ENCODE measurements at places on chromosomes 16 and 17.

DNA sequence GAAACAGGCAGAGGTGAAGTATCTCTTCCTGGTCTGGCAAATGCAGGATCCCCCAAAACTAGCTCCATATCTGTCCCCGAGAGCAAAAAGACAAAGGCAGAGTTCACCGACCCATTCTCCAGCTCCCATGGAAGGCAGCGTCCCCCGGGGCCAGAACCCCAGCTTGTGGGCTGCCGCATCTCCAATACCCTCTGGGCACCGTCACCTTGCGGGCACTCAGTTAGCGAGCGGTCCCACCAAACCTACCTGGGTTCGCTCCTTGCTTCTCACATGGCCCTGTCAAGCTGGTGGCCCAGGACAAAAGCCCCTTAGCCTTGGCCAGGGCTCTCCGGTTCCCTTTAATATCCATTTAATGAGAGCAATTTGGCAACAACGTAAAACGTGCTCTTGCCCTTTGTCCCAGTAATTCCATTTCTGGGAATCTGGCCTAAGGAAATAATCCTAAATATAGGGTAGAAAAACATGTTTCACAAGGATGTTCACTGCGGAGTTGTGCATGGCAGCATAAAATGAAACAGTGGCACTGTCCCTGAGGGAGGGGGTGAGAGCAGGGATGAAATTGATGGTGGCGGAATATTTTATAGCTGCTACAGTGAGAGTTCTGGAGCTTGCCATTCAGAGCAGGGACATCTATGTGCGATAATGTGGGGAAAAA is 157.1 kb downstream of the CMIP start:
- DNase-seq: no peak

DNA sequence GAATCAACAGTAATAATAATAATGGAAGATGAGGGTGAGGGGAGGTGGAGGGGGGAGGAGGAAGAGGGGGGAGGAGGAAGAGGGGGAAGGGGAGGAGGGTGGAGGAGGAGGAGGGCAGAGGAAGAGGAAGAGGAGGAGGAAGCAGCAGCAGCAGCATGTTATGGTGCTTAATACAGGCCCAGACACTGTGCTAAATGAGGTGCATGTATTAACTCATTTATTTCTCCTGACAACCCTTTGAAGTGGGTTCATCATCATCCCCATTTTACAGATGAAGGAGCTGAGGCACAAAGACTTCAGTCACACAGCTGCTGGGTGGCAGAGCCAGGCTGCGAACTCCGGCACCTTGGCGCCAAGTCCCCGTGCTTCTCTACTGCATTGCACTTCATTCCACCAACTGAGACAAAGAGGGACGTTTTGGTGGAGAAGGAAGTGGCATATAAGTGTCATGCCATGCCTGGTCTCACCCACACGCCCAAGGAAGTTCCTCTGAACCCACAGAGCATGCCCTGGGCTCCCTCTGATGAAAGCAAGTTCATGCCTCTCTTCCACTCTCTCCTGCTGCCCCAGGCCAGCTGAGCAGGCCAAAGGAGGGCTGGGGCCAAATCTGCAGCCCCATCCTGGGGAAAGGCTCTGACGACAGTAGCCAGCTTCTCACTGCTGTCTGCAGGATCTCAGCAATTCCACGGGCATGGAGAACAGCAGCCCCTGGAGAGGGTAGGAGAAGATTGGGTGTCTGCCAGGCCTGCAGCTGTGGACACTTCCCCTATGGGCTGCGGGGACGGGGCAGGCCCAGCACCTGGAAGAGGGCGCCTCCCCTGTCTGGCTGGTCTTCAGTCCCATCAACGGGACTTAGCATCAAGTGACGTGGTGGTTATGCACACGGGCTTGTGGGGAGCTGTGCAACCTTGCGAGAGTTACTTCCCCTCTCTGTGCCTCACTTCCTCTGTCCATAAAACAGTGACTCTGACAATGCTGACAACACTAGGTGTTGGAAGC is 21.8 kb downstream of the XYLT1 start:
- no peak for DNase-seq

GRCh38 chr17:83058266-83058798 is 21.1 kb upstream of the METRNL start:
- no peak for DNase-seq

GRCh38 chr17:79617304-79617703 is 6.5 kb upstream of the RBFOX3 start:
- DNase-seq: no peak

DNA sequence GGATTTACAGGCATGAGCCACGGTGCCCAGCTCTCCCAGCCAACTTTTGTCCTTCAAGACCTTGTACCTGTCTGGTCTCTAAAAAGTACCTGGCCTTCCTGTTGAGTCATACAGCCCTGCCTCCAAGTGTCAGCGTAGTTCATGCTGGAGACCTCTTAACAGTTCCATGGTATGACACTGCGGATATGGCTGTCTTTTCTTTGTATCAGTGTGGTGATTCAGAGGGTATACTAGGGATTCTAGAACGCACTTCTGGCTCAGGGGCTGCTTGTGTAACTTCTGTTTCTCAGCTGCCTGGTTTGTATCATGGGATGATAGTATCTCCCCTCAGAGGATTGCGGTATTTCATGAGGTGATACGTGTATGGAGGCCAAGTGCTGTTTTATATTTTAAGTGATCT is 2.0 kb upstream of the TMEM11 start:
- no peak for DNase-seq

DNA sequence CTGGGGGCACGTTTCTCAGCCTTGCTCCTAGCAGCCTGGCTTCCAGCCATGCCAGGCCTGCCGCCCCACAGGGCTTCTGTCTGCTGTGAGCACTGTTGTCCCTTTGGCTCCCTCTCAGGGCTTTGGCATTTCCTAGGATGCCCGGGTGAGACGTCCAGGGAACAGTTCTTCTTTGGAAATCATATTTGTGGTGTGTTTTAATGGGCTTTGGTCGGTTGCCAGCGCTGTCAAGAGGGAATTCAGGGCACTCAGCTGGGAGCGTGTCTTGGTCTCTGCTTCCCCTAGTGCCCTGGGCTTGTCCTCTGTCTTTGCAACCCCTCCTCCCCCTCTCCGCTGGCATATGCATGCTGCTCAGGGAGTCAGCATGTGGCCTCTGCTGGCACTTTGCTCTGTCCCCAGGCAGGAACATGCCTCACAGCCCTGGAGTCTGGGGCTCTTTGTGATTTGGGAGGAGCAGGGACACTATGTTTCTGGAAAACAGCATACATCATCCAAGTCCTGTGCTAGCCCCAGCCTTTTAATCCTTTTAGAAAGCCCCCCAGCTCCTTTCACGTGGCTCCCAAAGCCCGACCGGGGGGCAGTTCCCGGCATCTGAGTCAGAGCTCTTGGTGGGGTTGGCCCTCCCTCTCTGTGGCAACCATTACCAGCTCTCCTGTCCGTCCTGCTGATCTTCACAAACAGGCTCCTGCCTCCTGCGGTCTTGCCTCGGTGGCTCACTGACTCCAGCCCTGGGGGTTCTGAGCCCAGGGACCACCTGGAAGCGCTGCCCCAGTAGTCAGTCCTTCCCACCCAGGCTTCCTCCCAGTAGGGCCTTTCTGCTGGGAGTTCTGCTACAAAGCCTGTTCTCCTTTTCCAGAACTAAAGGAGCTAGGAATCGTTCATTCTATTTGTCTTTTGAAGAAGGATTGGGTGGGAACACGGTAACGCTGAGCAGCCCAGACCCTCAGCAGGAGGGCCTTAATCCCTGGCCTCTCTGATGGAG is 26.7 kb downstream of the SAP30BP start:
- no peak for DNase-seq

DNA sequence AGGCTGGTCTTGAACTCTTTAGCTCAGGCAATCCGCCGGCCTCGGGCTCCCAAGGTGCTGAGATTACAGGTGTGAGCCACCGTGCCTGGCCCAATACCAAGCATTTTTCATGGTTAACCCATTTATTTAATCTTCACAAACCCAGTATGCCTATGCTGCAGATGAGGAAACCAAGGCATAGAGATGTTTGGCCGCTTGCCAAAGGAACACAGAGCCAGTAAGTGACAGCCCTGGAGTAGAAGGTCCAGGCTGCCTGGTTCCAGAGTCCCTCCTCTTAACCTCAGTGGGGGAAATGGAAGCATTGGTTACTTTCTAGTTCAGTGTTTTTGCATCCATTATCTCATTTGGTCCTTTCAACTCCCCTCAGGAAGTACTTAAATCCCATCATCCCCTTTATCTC is 15.3 kb upstream of the ARL5C start:
- DNase-seq: no peak

DNA sequence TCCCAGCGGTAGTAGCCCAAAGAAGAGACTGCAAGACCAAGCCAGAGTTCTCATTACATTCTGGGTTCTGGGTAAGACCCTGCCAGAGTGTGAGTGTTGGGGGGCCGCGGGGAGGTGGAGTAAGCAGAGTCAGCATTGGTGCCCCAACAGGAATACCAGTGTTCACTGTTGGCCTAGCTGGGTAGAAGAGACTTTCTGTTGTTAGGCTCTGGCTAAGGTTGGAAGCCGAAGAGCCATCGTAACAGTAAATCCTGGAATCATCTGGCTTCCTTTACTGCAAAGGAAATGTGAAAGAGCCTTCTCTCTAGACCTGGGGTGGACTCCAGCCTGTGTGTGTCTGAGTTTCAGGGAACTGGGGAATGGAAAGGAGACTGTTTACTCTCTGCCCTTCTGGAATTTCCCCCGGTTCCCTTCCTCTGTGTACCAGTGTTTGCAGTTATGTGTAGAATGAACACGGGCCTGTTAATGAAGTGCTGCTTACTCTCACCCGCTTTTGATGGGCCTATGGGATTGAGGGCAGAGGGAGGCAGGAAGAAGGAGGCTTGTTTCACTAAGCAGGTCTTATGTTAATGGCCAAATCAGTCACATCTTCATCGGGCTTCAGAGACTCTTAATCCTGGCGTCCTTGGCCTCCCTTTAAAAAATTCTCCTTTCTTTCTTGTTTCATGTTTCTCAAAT is 68.5 kb downstream of the WWP2 start:
- no peak for DNase-seq

DNA sequence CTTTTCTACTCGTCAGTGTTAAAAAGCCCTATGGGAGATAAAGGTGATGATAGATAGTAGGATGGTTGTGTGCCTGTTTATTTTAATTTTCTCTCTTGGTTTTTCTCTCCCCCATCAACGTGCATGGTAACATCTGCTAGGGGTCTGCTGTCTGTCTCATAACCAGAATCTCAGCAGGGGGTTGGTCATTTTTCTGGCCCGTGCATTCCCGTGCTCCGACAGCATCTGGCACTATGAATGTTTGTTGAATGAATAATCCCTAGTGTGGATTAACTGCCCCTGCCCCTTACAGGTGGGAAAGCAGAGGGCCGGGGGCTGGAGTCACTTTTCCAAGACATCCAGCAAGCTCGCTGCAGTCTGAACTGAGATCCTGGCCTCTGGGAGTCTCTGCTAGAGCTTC is 6.3 kb downstream of the CA5A start:
- no peak for DNase-seq

DNA sequence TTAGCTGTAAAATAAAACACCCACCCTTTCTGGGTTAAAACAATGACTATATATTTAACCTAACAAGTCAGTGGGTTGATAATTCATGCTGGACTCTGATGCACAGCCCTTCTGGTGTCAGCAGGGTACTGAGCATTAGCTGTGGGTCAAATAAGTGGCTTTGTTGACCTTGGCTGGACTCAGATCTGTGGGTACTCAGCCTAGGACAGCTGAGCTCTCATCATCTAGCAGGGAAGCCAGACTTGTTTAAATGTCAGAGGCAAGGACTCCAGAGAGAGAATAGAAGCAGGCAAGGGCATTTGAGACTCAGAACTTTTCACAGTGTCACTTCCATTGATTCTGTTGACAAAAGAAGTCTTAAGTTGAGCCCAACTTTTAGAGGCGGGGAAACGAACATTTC is 1063.8 kb upstream of the CDH8 start:
- no peak for DNase-seq

GRCh38 chr17:8155231-8155995 is 3.2 kb upstream of the PER1 start:
- DNase-seq: no peak

DNA sequence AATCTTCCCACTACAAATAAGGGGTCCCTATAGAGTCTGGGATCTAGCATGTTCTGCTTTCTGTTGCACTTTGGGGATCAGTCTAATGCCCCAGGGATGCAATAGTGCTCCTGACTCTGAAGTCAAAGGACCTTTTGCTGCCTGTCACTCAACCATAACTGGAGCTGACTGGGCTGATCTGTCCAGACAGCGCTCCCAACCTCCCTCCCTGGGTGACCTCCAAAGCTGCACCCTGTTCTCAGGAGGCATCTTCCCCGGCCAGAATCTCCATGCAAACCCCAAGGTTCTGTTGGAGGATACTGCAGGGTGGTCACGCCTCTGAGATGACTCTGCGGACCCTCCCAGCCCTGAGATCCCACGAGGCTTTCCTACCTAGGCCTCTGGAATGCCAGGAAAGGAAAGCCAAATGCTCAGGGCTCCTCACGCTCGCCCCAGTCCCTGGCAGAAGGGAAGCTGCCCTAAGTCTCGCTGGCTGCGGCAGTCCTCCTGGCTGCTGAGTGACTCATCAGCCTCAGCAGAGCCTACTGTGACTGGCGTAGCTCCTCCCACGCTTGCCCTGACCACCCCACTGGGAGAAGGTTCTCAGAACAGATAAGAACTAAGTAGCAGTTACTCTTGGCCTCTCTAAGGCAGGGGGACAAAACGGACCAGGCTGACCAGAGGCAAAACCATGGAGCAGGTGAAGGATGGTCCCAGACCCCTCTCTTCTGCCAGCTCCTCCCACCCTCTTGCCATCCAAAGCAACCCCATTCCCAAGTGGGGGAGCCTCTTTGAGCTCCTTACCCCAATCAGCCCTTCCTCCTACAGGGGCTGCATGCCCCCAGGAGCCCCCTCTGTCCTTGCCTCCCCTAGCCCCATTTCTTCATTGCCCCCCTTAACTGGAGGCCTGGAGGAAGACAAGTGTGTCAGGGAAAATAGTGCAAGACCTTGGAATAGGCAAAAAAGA is 124.1 kb upstream of the TNRC6C start:
- peak; percentile 54 for DNase-seq

DNA sequence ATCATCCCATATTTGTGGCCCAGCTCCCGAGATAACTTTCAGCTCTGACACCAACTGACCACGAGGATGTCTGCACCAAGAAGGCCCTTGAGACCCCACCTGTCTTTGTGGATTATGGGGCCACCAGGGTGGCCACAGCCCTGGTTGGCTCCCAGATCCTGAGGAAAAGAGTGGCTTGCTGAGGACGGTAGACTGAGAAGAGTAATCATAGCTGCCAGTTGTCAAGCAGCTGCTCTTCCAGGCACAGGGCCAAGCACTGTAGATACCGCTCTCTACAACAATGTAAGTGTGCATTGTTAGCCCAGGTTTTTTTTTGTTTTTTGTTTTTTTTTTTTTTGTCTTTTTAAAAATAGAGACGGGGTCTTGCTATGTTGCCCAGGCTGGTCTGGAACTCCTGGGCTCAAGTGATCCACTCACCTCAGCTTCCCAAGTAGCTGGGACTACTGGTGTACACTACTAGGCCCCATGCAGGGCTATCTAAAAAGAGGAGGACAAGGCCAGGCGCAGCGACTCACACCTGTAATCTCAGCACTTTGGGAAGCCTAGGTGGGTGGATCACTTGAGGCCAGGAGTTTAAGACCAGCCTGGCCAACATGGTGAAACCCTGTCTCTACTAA is 9.6 kb downstream of the ZNF205 start:
- DNase-seq: no peak

Data from stimulated activated CD8-positive, alpha-beta memory T cell treated with anti-CD3 and anti-CD28 coated beads, Interleukin-7, amount 100 ng/mL, for 48 hours (primary cell).